ENCODE measurements at places on chromosomes 11 and 22.

GRCh38 chr11:132898021-132898420, 634.3 kb downstream of the OPCML start:
- no peak for DNase-seq

DNA sequence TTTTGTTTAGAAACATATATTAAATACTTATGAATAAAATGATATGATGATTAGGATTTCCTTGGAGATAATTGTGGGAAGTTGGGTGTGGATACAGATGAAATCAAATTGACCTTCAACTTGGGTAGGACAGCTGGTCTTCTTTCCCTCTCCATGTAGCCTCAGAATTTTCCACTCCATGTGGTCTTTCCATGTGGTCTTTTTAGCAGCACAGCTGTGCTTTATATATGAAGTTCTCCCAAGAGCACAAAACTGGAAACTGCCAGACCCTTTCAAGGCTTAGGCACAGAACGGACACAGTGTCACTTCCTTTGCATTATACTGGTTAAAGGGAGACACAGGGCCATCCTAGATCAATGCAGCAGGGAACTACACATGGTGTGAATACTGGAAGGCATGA, 28.6 kb downstream of the FAM76B start:
- DNase-seq: no peak

- no peak for DNase-seq
Measured at GRCh38 chr11:91880660-91881059, 344.0 kb upstream of the FAT3 start.

- peak; percentile 10 for DNase-seq
Measured at GRCh38 chr22:17842386-17842785, 68.1 kb upstream of the BID start.

DNA sequence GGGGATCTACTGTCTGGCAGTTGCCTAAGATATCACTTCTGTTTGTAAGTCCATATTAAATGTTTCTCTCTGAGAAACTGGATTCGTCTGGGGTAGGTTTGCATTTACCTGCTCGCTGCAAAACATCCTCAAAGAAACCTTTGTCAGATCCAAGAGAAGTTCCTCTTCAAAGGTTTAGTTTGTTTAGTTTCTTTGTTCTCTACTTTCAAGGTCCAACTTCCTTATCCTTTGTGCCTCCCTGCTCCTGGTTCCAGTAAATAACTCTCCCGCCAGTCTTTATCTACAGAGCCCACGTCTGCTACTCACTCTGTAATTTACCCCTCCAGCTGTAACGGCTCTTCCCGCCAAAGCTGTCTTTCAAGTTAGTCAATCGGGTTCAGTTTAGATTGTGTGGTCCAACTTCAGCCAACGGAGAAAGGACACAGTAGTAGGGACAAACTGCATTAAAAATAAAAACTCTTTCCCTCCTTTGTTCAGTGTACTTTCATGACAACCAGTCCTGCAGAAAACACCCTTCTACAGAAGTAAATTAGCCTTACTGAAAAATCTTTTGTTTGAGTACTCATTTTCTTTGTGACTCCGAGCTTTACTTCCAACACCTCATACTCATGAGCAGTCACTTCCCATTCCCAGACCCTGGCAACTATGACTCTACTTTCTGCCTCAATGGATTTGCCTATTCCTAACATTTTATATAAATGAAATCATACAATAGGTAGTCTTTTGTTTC, 41.0 kb downstream of the TMPRSS5 start:
- DNase-seq: no peak

DNA sequence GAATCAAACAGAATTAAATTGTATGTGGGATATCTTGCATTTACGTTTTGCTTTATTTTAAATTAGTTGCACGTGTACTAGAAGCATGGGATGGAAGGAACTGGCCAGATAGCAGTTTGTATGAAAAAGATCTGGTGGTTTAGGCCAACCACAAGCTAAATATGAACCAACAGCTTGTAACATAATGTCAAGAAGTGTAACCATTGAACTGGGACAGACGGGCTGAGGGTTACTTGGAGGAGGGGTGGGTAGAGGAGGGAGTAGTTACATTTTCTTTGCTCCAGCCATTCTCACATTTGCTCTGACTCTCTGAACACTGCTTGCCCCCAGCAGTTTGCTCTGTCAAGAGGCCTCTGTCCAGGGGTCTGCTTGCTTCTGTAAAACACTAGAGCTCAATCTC, 31.7 kb upstream of the CXCR5 start:
- no peak for DNase-seq

GRCh38 chr11:63489879-63490278, 1.1 kb downstream of the PLAAT5 start:
- no peak for DNase-seq

GRCh38 chr11:125215976-125216375, 51.4 kb downstream of the PKNOX2 start:
- no peak for DNase-seq

- DNase-seq: no peak
Measured at GRCh38 chr22:37704645-37705044, 7.8 kb downstream of the TRIOBP start.

- no peak for DNase-seq
Measured at GRCh38 chr11:10655943-10656576, 37.5 kb downstream of the IRAG1 start.

DNA sequence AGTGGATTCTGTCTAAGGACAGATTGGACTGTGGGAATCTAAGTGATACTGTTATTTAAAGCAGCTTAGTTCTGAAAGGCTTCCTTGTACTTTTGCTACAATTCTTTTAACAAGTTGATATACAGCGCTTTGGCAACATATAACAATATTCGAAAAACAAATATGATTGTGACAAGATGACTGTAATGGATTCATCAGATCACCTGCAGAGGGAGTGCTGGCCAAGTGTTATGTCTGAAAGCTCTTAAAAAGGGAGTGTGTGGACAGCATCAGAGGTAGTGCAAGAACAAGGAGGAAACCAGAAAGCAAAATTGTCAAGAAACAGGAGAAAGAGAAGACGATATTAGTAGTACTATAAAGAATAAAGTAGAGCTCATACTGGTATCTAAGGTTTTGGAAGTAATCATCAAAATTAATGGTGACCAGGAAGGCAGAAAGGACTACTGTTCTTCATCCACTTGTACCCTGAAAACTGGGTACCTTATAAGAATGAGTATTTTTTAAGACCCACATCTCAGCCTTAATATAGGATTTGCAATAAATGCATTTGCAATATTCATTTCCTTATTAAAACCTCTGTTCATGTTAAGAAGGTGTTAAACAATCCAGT, 1112.0 kb upstream of the CCDC90B start:
- no peak for DNase-seq

DNA sequence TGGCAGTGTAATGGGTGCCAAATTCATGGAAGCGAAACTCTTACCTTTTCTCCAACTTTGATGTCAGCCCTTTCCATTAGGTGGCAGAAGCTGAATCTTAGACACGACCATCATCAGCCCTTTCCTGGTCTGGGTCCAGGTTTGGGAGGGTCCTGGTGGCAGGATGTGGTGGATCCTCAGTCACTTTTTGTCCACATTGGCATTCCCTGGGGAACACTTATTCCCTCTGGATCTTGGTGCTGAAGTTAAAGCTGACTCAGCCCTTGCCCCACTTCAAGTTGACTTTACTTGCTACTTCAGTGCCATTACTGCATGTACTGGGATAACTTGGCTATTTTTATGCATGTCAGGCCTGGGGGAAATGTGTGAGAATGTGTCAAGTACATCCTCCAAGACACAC, 16.6 kb upstream of the NTM start:
- DNase-seq: no peak

Measured in stimulated activated CD4-positive, alpha-beta T cell treated with anti-CD3 and anti-CD28 coated beads, Interleukin-1b, Interleukin-23, amount 100 ng/mL, for 48 hours (primary cell).